Hindlimb muscle (tissue), 1 donor: ENCODE measurements at places on chromosomes 5 and 9.

DNA sequence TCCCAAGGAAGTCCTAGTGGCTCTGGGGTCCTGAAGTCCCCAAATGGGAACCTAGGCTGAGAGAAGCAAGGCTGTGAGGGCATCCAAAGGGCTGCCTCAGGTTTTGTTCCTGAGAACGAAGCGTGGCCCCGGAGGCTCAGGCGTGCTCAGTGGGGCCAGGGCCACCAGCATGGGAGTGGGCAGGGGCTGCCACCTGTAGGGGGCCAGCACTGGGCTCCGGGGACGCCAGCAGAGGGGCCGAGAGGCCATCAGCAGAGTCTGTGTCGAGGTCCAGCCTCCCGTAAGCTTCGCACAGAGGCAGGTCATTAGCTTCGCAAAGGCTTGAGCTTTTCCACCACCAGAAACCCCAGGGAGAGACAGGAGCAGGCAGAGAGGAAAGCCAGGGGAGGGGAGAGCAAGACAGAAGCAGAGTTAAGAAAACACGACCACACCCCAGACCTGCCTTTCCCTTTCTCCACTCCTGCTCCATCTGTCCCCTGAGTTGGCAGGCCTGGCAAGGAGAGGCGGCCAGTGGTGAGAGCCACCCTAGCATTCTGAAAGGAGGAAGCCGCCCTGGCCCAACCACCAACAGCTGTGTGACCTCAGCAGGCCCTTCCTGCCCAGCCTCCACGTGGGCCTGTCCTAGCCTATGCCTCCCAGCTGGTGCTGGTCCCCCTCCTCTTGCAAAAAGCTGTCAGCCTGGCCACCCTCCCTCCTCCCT, 5.5 kb upstream of the SURF6 start:
- no peak for DNase-seq

DNA sequence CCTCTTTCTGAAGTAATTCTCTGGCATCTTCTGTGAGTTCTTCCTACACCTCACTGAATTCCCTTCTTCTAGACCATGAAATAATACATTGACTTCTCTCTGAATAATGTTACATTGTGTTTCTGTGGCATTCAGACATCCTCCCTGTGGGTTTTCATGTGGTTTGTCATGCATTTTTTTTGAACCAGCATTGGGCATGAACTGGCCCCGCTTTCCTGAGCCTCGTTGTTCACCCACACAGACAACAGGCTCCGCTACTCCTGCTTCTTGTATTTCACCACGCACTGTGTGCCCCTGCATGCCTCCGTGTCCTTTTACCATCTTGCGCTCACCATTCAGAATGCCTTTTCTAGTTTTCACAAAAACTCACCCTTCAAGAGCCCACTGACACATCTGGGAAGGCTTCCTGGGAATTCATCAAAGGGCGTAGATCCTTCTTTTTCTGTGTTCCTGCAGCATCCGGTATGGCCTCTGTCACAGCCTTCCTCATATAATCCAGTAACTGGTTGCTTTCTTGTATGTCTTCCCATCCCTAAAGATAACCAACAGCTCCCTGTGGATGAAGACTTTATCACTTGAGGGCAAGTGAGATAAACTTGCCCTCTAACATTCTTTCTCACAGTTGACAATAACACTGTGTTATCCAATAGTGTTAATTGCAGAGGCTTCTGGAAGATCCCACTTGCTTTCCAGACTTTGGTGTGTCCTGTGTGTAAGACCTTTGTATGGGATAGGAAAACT, 51.5 kb upstream of the ADAMTSL1 start:
- DNase-seq, result no peak

DNA sequence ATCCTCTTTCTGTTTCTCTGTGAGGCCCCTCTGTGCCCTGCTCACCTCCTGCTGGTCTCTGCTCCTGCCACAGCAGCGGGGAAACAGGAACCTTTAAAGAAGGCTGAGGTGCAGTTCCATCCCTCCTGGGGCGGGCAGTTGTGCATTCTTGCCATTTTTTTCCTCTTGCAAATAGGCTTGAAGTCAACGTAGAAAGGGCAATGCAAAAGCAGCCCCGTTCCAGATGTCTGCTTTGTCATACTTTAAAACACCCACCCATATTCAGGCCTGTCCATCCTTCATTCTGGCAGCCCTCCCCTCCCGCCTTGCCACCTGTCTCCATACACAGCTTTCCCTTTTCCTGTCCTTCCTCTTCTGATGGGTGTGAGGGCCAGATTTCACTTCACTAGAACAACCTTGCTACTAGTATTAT, 65.4 kb upstream of the KLF9 start:
- no peak for DNase-seq

DNA sequence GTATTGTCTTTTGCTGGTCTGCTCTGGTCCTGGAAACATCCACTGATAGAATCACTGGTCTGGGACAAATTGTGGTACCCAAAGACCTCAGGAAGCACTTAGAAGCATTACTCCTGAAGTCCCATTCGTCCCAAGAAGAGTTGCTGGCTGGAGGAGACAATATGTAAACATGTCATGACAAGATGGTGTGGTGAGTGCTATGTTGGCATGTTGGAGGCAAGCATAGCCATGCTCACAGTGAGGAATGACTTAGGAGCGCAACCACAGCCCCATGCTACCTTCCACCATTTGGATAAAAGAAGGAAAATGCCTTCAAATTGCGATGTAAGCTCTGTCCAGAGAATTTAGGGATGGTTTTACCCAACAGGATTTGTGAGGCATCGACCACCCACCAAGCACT, 115.8 kb upstream of the STC2 start:
- no peak for DNase-seq

- no peak for DNase-seq
Measured at GRCh38 chr5:175609526-175609925, 48.3 kb upstream of the HRH2 start.

GRCh38 chr5:125848751-125849150, 574.5 kb upstream of the GRAMD2B start:
- DNase-seq, result no peak

DNA sequence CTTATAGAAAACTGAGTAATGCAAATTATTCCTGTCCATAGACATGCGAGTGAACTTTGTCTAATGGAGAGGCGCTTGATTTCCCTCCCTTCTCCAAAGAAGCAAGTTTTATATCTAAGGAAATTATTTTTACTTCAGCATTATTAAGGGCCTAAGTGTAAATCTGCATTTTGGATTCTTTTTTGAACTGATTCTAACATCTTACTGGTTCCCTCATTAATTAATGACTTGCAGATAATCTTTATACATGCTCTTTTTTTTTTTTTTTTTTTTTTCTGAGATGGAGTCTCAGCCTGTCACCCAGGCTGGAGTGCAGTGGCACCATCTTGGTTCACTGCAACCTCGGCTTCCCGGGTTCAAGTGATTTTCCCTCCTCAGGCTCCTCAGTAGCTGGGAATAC, 209.5 kb downstream of the TLE4 start:
- DNase-seq, result no peak

DNA sequence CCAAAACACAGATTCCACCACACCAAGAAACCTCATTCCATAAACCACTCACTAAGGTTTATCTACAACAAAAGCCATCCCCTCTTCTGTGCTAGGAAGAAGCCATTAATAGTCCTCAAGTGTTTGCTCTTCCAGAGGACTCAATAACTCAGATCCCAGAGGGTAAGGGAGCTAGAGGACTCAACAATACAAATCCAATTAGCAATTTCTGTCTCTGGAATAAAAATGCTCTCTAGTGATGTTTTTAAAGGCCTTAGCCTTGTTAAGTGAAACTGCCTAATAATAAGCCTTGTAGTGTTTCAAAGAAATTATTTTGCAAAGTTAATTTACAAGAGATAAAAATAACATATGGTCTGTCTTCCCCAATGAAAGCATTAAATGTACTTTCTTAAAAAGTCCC, 942.4 kb downstream of the CDH12 start:
- no peak for DNase-seq

- no peak for DNase-seq
Measured at GRCh38 chr9:82524407-82524806, 535.8 kb downstream of the SPATA31D1 start.

DNA sequence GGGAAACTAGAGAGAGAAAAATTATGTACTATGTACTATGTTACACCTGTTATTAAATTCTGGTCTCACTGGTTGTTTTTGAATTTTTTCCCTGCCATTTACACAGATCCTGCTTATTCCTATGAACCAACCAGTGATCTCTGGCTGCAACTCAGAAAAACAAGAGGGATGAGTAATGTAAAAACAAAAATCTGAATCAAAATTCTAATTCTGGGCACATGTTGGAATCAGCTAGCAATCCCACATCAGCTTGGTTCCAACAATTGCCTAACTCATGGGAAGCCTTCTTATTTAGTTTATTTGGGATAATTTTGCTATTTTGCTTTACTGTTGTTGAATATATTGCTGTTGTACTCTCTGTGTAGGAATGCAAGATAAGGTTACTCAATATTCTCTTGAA, 78.3 kb downstream of the PLK2 start:
- DNase-seq, result no peak

DNA sequence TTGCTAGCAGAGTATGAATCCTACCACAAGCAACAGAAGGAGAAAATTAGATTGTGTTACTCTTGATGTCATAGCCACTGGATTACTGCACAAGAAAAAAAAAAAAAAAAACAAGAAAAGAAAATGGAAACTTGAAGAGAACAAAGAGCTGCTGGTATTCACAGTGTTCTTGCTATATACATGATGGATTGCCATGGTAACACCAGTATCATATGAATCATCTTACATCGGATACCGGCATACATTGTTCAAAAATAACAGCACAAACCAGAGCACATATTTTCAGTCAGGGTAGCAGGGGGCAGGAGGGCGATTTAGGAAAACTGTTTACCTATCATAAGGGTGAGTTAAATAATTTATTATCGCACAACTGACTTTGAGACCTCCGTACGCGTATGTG, 472.9 kb downstream of the PDE4D start:
- DNase-seq, result no peak

GRCh38 chr5:169303119-169303515, 2.2 kb upstream of the SLIT3 start:
- no peak for DNase-seq

GRCh38 chr5:160473681-160474080, 52.0 kb downstream of the PTTG1 start:
- DNase-seq, result no peak

GRCh38 chr5:134714120-134714519, 24.2 kb upstream of the CAMLG start:
- DNase-seq, result no peak

- DNase-seq, result peak; percentile 59
Measured at GRCh38 chr5:150143350-150144245, 12.0 kb downstream of the PDGFRB start.

GRCh38 chr9:134065612-134066419, 2.0 kb downstream of the BRD3 start:
- no peak for DNase-seq

DNA sequence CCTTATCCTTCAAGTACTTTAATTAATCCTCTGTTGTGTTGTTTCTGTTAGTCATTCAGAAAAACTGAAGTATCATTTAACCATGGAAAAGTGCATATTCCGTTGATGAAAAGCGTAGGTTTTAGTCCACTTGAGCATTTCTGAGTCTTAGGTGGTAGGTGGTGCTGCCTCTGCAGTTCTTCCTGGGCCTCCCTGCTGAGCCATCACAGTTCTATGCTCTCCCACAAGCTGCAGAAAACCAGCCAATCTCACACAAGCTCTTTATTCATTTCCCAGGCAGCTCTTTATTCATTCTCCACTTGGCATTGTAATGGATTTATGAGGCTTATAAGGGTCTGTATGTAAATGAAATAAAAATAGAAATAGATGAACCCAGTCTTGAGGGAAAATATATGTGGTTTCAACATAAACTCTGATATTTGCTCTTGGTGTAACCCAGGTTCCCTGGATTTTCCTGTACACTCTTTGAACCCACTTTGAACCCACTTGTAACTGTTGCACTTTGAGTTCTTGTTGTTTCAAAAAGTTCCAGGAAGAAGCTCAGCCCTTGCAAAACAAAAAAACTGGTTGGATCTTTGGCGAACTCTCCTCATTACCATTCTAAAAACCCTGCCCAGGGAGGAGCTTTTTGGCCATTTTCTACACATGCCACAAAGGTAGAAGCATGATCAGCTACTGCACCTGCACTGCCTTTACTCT, 56.0 kb downstream of the ZNF510 start:
- DNase-seq, result no peak

DNA sequence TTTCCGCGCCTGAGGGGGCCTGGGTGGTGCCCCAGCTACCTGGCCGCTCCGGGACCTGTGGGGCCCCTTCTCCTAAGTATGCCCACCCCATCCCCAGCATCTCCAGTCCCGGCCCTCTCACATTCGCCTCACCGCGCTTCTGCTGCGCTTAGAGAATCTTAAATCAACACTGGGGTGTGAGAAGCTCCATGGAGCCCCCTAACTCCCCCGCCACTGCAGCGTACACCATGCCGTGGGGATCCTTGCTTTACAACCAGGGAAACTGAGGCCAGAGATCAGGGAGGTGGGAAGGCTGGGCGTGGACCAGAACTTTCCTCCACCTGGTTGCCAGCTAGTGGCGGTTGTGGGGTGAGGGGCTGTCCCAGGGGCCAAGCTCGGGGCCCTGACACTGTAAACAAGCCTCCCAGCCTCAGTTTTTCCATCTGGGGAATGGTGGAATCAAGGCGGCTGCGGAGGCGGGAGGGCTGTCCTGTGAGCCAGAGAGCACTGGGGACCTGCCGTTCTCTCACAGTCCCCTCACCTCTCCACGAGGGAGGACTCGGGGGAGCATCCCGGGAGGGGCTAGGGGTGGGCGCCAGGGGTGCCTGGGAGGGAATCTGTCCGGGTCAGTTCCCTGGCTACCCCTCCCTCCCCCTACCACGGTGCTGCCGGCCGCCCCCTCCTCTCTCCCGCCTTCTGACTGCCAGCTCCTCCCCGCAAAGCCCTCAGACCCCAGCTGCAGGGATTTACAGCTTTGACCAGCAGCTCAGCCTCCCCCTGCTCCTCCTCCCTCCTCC, 161.2 kb downstream of the C9orf50 start:
- DNase-seq, result no peak

- DNase-seq, result no peak
Measured at GRCh38 chr5:108430931-108431608, 49.2 kb upstream of the FBXL17 start.

- no peak for DNase-seq
Measured at GRCh38 chr5:177478711-177479646, 5.5 kb upstream of the DBN1 start.

DNA sequence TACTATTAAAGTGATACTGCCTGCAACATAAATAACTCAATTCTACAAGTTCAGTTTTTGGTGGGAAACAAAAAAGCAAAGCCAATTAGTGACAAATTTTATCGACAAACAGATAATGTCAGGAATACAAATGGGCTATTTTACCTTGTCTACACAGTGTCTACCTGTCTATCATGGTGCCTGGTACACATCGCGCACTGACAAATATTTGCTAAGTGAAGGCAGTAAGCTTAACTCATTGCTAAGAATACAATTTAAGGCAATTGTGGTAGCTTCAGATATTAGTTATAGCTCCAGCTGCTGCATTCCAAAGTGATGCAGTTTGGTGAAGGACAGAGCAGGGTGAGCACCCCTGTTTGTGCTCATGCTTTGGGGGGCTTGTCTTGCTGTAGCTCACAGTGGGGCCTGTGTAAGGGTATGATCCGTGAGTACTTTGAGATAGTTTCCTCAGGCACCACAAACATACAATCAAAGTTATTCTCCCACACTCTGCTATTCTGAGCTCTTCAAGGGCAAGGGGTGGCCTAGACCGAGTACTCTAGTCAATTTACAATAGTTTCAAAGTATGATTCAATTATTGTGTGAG, 24.7 kb downstream of the ELL2 start:
- DNase-seq, result no peak

GRCh38 chr9:92760070-92760469, 4.6 kb downstream of the BICD2 start:
- peak; percentile 58 for DNase-seq
